NCI-H2081 (cell line): ENCODE measurements at places on chromosomes 11 and 22.

GRCh38 chr22:43438666-43439347 lies 27.0 kb downstream of the MPPED1 start:
- no peak for DNase-seq

- peak; percentile 22 for DNase-seq
Measured at GRCh38 chr11:15291885-15292284, 177.2 kb downstream of the INSC start.

DNA sequence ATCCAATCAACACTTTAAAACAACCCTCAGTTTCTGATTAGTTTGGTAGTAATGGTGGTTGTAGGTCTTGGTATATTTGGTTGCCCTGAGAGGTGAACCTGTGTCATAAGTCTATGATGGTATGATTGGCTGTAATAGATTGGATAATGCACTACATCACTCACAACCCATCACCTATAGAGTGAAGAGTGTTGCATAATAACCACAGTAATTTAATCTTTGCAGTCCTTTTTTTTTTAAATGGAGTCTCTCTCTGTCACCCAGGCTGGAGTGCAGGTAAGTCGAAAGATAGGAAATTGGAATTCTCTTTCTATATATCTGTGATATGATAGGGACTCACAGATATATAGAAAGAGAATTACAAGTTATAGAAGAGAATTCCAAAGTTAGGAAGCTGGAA lies 133.4 kb upstream of the PGR start:
- DNase-seq: no peak

- no peak for DNase-seq
Measured at GRCh38 chr22:20919718-20920117, 2.5 kb downstream of the CRKL start.

GRCh38 chr22:25482868-25483639 lies 81.4 kb upstream of the GRK3 start:
- no peak for DNase-seq

- DNase-seq: no peak
Measured at GRCh38 chr11:56819916-56820315, 71.4 kb upstream of the OR9G4 start.

- no peak for DNase-seq
Measured at GRCh38 chr11:19744130-19744529, 31.5 kb downstream of the NAV2 start.

DNA sequence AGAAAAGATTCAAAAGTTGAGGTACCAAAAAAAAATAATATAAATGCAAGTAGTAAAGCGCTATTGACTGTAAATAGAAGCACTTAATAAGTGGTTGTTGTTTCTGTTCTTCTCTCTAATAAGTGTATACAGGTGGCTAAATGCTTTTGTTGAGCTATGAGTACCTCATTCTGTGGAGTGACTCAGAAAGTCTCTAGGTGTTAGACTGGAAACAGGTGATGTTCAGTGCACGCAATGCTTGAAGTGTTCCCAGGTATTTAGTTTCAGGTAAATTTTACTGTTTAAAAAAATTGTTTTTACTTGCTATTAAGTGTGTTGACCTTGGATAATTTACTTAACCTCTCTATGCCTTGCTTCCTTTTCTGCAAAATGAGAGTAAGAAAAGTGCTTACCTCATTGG lies 24.2 kb downstream of the POU2AF3 start:
- no peak for DNase-seq

DNA sequence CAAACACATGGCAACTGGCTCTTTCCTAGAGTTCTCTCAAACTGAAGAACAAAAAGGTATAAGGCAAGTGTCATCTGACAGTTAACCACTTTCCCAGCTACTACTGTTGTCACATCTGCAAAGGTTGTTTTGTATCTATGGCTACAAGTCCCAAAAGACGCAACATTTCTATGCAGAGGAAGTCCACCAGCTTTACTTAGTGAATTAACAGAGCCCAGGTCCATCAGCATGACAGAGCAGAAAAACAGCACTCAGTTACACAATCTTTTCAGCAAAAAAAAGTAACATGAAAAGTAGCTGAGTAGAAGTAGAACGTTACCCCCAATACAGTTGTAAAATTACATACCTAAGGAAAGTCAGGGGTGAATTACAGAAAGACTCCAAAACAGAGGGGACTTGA lies 12.1 kb downstream of the CPSF7 start:
- no peak for DNase-seq

DNA sequence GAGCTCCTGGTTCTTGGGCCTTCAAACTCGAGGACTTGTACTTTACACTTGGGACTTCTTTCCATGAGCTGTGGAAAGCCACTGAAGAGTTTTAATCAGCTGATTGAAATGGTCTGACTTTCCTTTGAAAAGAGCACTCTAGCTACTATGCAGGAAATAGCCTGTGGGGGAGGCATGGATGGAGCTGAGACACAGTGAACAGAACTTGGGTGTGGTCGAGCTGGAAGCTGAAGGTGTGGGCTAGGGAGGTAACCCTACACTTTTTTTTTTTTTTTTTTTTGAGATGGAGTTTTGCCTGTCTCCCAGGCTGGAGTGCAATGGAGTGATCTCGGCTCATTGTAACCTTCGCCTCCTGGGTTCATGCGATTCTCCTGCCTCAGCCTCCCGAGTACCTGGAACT lies 17.5 kb upstream of the CAPRIN1 start:
- no peak for DNase-seq

DNA sequence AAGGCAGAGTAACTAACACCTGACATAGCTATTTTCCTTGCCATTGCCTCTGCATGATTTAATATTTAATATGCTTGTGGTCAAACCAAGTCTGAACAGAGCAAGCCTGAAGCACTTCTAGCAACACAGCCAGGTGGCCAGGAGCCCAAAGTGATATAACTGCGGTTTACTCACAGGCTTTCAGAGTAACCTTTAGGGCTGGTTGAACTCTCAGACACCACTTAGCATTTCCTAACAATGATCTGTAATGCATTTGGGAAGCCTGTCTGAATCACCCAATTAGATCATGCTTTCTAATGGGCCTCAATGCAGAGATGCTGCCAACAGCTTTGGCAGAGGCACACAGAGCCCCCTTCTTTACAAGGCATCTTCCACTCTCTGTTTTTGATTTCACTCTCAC lies 96.1 kb downstream of the FDX1 start:
- peak; percentile 11 for DNase-seq

- no peak for DNase-seq
Measured at GRCh38 chr22:29870574-29870973, 12.4 kb upstream of the MTMR3 start.

DNA sequence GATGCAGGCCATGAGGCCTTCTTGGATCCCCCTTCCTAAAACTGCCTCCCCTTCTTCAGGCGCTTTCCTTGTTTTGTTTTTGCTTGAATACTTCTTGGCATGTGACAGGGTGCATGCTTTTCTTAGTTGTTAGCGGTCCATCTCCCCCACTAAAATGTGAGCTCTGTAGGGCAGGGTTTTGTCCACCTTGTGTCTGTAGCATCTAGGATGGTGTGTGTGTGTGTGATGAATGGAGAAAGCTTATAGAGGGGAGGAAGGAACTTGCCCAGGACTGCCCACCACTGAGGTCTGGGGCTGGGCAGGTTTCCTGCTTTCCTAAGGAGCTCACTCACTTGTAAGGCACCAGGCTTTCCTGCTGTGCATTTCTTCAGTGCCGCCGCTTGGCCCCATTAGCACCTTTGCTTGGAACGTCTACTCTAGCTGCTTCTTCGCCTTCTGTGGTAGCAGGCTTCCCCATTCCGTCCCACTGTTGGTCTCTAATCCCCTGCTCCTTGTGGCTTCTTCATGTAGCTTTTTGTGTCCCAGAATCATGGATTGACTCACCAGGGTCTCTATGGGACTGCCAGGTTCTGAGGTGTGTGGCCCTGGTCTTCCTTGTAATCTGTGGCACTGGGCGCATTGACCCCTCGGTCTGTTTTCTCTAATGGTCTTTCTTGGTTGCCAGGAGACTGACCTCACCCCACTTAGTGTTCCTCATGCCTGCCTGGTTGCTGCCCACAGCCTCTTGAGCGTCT lies 3.3 kb downstream of the DGCR8 start:
- DNase-seq: no peak

DNA sequence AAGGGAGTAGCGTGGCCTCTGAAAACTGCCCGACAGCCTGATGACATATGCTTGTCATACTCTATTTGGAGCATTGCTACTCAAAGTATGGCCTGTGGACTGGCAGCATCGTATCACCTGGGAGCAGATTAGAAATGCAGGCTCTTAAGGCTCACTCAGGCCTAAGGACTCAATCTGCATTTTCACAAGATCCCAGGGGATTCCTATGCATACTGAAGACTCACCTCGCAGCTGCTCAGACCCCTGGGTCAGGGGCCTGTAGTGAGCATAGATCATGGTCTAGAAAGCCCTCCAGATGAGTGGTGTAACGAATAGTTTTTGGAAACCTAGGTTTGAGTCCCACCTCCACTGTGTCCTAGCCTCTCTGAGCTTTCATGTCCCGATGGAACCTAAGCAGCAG lies 126.3 kb downstream of the FEZ1 start:
- no peak for DNase-seq

DNA sequence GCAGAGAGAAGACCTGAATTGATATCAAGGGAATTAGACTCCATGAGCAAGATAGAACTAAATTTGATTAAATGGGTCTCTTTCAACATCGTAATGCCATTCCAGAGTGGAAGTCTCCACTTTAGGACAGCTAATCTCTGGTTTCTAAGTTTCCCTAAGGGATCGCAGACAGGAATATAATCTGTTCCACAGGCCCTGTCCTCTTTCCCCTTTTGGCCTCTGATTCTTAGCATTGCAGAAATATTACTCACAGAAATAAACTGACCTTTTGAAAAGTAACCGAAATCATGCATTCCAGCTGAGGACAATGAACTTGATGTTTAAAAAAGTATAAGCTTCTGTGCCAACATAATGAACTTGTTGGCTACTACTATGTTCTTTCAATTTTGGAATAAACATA lies 227.8 kb downstream of the ETS1 start:
- DNase-seq: no peak

DNA sequence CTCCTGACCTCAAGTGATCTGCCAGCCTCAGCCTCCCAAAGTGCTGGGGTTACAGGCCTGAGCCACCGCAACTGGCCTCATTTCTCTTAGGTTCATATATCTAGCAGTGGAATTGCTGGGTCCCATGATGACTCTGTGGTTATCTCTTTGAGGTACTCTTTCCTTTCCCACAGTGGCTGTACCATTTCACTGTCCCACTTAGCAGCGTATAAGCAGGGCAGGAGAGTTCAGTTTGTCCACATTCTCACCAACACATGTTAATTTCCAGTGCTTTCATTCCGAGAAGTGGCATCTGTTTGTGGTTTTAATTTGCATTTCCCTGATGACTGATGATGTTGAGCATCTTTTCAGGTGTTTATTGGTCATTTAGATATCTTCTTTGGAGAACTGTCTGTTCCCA lies 16.4 kb downstream of the PRR5 start:
- DNase-seq: no peak

DNA sequence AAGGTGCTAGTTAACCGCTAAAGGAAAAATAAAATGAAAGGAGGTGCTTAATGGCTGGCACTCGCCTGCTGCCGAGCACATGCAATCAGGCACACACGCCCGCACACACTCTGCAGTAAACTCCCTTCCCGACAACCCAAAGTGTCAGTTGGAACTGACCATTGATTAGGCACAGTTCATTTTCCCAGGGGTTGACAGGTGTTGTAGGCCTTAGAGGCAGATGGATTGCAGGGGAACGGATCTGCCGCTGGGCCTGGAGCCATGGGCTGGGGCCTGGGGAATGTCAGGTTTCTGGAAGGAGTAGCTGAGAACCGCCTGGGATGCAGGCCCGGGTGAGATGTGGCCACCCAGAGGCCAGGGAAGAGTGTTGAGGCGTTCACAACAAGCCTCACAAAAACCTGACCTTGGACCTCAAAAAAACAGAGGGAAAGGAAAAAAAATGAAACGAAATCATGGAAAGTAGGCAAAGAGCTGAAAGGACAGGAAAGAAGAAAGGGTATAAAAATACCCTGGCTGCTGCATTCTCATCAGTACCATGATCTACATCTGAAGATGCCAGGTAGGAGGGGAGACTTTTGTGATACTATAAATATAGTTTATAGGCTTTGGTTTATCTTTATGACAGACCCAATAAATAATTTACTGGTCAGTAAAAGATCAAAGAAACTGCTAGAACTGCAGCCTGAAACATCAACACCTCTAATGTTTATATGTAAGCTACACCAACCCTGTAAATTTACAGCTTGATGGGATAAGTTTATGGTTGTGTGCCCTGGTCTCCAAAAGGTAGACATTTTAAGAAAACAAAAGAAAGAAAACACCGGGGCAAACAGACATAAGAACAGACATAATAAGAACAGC lies 313.4 kb downstream of the BUD13 start:
- no peak for DNase-seq

GRCh38 chr11:20031155-20032001 lies 128.9 kb downstream of the DBX1 start:
- no peak for DNase-seq

GRCh38 chr11:23078289-23078971 lies 218.2 kb upstream of the CCDC179 start:
- no peak for DNase-seq

DNA sequence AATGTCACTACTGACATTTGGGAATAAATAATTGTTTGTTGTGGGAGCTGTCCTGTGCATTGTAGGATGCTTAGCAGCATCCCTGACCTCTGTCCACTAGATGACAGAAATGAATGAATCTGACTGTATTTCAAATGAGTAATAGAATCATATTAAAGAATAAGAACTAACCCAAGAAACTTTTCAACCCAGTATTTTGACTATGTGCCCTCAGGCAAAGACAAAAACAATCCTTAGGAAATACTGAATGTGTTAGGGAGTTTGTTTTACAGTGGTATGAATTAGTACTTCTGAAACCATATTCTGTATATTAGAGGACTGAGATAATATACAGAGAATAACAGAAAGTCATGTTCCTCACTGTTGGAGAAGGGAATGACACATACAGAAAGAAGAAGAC lies 320.9 kb upstream of the PITPNB start:
- no peak for DNase-seq

- DNase-seq: no peak
Measured at GRCh38 chr11:87473174-87473573, 435.4 kb downstream of the TMEM135 start.

DNA sequence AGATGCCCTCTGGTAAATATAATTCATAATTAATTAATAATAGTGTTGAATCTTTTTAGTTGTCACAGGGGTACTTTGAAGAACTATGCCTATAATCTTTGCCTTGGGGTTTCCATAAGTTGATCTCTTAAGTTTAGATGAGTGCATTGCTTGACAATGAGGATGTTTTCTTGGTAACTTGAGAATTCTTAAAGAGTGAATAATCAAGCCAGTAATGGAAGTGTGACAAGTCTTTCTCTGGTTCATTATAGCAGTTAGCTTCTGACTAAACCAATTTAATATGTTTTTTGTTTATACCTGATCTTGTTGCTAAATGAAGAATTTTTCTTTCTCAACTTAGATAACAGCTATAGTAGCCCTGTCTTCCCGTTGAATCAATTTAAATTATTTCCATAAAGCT lies 46.2 kb downstream of the ATXN10 start:
- no peak for DNase-seq

DNA sequence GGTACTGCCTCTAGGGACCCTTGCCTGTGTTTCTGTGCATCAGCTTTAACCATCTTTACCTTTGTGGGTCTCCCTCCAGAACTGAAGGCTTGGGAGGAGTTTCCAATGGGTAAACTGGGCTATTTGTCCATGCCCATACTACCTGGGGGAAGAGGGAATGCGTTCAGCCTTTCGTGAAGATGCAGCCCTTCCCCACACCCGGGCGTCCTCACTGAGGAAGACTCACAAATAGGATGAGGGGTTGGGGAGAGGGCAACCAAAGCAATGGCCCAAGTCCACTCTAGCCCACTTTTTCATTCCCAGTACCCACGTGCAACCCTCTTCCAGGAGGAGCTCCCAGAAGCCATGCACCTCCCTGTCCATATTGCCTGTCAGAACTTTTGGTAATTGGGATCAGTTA lies 61.8 kb upstream of the ADA2 start:
- DNase-seq: no peak

- DNase-seq: no peak
Measured at GRCh38 chr22:17108256-17109112, 12.7 kb downstream of the TMEM121B start.
